CD4-positive, alpha-beta T cell treated with Interleukin-2 at 100 ng/mL for 4 hours (primary cell): ENCODE measurements at places on chromosomes 7 and 10.
A peak's percentile ranks its signal among the peaks of the same experiment; 100 is the strongest.

DNA sequence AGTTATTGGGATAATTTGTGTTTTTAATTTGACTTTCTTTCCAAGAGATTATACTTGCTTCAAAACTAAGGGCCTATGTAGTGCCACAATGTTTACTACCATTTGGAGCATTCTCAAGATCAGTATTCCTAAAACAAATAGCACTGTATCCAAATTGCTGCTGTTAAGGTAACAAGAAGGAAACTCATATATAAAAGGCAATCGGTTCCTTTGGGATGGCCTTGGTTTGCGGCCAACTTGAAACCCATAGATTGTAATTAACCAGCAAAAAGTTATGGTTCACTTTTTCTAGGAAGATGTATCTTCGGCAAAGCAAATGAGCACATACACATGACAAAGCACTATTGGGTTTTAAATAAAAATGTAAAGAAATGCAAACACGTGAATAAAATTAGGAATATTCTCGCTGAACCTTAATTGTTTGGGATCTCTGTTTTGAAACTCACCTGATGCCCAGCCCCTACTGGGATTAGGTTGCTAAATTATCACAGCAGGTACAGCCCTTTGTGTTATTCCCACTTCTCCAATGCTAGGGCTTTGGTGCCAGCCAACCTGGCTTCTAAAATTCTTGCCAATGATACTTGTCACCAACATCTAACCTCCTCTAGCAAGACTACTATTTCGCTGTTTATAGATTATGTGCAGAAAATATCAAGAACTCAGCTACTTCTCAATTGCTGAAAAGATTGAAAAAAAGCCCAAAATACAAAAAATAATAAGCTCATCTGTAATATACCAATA, 16.0 kb downstream of the CDNF start:
- no peak for DNase-seq

DNA sequence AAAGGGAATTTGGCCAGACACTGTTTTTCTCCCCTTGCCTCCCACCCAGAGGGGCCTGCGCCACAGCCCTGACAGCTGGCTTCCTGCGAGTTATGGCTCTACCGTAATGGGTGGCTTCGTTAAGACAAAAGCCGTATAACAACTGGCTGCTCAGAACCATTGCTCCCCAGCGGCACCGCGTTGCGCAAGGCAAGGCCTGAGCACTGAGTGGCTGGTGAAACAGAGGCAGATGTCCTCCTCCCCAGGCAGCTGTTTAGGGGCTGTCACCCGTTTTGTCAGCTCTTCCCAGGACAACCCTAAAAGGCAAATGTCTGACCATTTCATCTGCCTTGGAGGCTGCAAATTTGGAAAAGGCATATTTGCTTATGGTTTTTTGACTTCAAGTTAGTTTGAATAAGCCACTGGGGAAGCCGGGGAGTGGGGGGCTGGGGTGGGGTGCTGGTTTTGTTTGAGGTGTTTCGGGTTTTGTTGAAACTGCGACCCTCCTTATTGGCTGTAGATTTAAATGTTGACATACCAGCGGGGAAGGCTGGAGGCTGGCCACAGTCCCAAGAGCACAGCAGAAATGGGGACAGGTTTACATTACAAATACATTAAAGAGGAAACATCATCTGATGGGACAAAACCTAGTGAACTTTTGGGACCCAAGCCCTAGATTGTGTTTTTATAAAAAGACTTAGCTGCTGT, 681 bp upstream of the SPOCK2 start:
- peak; percentile 50 for DNase-seq

- no peak for DNase-seq
Measured at GRCh38 chr7:80659120-80660055, 20.9 kb downstream of the CD36 start.

- DNase-seq, result no peak
Measured at GRCh38 chr7:15929411-15929810, 242.9 kb upstream of the MEOX2 start.

- no peak for DNase-seq
Measured at GRCh38 chr10:132591166-132591971, 53.8 kb downstream of the INPP5A start.

- no peak for DNase-seq
Measured at GRCh38 chr10:124196659-124197058, 103.3 kb upstream of the CHST15 start.

GRCh38 chr7:128253701-128254100, 12.6 kb downstream of the LEP start:
- no peak for DNase-seq

GRCh38 chr10:98267894-98268693, at the start of gene LOXL4:
LOXL4 (minus strand) TSS chr10:98268194; CDS start chr10:98263019, 5,175 bp downstream.
- no peak for DNase-seq

GRCh38 chr10:7007600-7008190, 403.1 kb downstream of the SFMBT2 start:
- no peak for DNase-seq

- DNase-seq, result no peak
Measured at GRCh38 chr7:156466272-156466671, 174.3 kb upstream of the RNF32 start.

GRCh38 chr7:101162551-101163278, 2.7 kb downstream of the VGF start:
- no peak for DNase-seq

GRCh38 chr7:131087756-131088658, 239.7 kb upstream of the MKLN1 start:
- no peak for DNase-seq

GRCh38 chr10:132613566-132614348, 76.2 kb downstream of the INPP5A start:
- DNase-seq, result no peak

- no peak for DNase-seq
Measured at GRCh38 chr10:86775056-86775869, 18.8 kb downstream of the BMPR1A start.

GRCh38 chr10:52443419-52444388, 129.6 kb downstream of the DKK1 start:
- no peak for DNase-seq

DNA sequence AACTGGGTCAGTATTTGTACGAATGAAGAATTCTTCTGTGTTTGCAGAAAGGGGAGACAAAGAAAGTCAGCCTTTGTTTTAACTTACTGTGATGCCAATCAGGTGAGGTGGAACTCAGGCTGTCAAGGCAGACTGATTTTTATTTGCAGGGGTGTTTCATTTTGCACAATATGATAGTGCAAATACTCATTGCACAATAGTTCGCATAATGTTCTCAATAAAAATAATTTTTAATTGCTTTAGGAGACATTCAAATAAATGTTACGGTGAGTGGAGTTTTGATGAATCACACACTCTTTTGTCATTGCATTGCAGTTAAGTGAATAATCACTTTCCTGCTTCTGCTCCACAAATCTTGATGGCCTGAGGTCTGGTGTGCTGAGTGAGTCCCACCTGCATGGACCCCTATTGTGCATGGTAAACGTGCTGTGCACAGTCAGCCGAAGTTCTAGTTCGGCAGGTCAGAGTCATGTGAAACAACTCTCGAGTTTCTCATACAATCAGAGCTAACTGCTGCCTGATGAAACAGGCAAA, 141.3 kb upstream of the FZD8 start:
- DNase-seq, result no peak

- DNase-seq, result no peak
Measured at GRCh38 chr10:61931620-61932332, 30.3 kb downstream of the ARID5B start.

- DNase-seq, result no peak
Measured at GRCh38 chr7:149770728-149771636, 2.4 kb downstream of the ZNF467 start.

- peak; percentile 41 for DNase-seq
Measured at GRCh38 chr7:55498142-55498541, 74.2 kb downstream of the VOPP1 start.

DNA sequence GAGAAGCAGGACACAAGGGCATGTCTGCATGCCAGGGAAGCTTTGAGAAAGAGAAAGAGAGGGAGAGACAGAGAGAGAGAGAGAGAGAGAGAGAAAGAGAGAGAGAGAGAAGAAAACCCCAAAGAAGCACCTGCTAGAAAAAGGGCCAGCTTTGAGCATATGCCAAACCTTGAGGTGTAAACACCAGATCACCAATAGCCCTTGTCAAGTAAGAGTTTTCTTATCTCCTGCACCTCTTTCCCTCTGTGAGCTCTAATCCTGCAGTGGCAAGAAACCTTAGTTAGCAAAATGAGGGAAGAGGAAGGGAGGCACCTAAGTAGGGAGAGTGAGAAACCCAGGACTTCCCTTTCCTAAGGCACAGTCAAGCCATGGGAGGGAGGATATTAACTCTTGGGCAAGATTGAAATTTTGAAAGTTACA, 11.3 kb upstream of the TRDMT1 start:
- DNase-seq, result no peak

DNA sequence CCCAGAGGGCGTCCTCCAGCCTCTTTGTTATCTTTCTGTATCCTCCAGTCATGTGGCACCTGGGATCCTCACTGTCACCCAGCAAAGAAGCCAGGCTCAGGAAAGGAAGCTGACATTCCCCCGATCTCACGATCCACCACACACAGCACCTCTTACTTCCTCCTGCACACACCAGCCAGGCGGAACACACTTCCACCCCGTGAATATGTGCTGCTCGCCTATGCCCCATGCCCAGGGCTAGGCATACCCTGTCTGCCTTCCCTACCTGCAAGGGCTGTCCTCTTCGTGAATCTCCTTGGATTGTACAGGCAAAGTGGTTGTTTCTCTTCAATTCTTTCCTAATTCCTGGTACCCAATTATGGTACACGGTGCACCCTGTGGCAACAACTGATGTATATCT, 191.0 kb downstream of the TNS3 start:
- no peak for DNase-seq

- DNase-seq, result no peak
Measured at GRCh38 chr7:7563813-7564212, 2.9 kb upstream of the MIOS start.

GRCh38 chr10:57817741-57818140, 450.0 kb downstream of the IPMK start:
- no peak for DNase-seq

DNA sequence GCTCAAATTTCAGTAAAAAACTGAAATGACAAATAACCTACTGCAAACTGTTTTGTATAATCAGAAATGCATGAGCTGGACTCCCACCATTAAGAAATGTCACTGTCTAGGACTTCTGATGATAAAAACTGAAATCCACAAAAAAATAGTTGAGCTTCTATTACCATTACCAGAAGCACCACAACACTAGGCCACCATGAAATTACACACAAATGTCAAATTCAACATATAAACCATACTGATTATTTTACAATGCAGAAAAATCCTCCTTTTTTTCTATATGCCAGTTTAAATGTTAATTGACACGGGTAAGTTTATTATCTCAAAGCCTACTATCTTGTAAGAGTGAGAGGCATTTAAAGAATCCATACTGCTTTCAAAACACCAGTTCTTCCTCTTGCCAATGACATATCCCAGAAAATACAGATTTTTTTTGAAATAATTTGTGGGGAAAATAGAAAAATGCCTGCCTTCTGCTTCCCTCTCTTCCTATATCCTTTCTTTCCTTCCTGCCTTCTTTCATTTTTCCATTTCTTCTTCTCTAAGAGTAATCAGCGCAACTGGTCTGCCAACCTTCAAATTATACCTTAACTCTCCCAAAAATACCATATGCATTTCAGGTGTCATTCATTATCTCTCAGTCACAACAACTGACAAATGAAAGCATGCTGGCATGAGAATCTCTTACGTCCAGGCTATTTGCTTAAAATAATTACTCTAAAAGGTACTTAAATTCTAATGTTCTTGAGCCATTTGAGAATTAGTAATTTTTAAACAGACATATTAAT, 12.3 kb downstream of the PDK4 start:
- no peak for DNase-seq

DNA sequence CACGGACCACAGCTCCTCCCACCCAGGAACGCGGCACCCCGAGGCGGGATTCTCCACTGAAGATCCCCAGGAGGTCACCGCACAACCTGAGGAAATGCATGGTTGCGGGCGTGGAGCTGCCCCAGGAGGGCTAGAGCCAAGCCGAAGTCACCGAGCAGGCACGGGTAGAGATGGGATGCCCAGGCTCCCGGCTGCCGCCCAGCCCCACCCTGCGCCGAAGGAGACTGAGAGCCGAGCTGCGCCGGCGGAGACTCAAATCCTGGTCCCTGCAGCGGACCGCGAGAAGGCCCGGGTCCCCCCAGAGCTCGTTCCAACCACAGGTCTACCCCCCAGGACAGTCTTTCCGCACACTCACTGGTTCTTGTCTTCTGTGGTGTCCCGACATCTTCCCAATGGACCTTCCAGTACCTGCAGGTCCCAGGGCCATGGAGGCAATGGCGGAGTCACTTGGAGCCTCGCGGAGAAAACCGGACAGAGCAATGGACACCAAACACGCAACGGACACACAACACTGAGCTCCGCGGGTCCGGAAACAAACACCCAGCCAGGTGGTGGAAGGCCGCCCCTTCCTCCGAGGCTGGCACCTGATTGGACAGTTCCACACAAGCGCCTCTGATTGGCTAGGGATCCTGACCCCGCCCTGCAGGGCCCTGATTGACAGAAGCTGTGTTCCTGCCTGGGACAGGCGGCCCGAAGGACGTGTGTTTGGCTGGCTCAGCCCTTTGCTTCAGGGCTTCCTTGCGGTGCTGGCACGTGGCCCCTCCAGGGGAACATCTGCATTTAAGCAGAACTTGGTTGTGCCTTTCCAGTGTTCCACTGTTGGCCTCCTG, 331.9 kb upstream of the NUPR2 start:
- DNase-seq, result no peak

DNA sequence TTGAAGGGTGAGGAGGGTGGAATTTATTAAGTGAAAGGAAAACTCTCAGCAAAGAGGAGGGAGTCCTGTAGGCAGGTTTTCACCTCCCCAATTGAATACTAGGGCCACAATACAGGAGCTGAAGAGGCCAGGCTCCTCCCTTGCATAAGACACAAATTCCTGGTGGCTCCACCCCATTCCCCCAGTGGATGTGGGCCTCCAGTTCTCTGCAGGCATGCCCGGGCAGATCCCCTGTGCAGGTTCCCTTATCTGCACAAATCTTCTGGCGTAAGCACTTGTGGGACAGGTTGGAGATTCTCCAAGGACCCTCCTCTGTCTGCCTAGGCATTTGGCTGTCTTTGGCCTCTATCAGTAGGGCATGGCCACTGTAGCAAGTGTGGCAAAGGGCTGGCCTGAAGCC, 847.1 kb upstream of the MBL2 start:
- no peak for DNase-seq

GRCh38 chr10:59877191-59877671, 29.1 kb downstream of the CCDC6 start:
- DNase-seq, result no peak

GRCh38 chr7:25101817-25102216, 23.2 kb downstream of the CYCS start:
- DNase-seq, result no peak

DNA sequence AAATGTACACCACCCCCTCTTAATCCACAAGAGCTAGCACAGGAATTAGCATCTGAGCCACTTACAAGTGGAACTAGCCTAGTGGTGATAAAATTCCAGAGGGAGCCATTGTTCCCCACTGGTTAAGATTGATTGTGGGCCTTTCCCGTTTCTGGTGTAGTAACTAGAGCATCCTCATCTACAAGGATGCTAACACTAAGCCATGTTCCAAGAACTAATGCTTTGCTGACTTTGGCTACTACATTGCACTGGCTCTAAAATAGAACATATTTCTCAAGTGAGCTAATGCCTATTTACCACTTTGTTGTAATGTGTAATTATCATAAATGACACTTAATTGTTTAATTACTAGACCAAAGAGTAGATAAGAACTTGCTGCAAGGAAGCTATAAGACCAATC, 143.7 kb downstream of the FZD1 start:
- no peak for DNase-seq

- no peak for DNase-seq
Measured at GRCh38 chr7:25669281-25669781, 441.0 kb upstream of the NPVF start.
